ENCODE measurements at places on chromosomes 16 and 17.

DNA sequence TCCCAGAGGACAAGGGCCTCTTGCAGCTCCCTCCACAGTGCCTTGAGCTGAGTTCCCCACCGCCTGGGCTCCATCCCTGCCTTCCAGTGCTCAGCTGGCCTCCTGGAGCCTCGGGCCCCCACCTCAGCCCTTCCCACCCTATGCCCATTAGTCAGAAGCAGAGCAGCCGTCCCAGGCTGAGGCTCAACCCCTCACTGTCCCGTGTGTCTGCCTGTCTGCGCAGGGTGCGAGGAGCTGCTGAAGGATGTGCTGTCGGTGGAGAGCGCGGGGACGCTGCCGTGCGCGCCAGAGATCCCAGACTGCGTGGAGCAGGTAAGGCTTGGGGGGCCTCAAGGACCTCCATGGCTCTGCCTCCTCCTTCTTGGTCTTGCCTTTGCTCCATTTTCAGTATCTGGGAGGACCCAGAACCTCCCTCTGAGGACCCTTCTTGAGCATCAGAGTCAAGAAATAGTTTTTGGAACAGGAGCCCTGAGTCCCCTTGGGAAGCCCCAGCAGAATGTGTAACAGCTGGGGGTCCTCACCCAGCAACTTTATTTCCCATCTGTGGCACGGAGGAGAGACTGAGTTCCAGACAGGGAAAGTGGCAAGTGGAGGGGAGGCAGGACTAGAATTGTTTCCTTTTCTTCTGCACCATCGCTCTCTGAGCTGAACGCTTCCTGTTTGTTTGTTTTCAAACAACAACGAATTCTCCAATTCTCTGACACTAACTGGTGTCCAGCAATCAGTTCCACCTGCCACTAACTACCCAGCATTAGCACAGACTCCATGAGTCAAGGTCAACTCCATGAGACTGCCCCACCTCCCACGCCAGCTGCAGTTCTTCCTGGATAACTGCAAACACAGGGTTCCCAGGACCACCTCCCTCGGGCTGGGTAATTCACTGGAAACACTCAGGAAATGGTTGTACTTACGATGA lies 42.6 kb downstream of the RAB11FIP4 start:
- DNase-seq: no peak

DNA sequence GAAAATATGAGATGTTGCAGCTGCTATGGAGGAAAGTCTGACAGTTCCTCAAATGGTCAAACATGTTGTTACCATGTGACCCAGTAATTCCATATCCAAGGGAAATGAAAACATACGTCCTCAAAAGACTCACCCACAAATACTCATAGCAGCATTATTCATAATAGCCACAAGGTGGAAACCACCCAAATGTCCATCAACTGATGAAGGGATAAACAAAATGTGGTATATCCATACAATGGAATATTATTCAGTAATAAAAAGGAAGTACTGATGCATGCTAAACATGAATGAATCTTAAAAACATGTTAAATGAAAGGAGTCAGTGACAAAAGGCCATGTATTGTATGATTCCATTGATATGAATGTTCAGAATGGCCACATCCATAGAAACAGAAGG lies 140.2 kb downstream of the PITPNC1 start:
- no peak for DNase-seq

- DNase-seq: no peak
Measured at GRCh38 chr17:72654706-72655105, 437.8 kb downstream of the SLC39A11 start.

- no peak for DNase-seq
Measured at GRCh38 chr17:82922646-82923045, 82.8 kb upstream of the ZNF750 start.

- DNase-seq: no peak
Measured at GRCh38 chr17:57436565-57436964, 180.2 kb downstream of the MSI2 start.

GRCh38 chr17:42692489-42692888 lies 10.2 kb downstream of the CNTNAP1 start:
- no peak for DNase-seq

DNA sequence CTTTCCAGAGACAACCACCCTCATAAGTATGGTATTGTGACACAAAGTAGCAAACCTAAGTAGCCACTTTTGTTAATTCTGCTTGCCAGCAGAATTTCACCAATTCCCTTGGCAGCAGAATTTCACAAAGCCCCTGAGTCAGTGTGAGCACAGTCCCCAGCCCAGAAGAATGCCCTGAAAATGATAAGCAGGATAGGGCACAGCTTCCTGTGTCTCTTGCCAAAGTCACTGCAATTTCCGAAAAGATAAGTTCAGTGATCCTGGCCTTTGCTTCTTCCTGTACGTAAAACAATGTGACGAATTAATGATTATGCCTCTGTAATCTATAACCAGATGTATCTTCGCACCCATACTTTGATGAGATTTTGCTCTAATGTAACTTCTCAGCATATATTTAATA lies 16.0 kb upstream of the WIPF2 start:
- no peak for DNase-seq

GRCh38 chr16:57592591-57593003 lies 35.8 kb upstream of the ADGRG1 start:
- DNase-seq: no peak

GRCh38 chr17:16512011-16512410 lies 20.0 kb upstream of the LRRC75A start:
- DNase-seq: peak; percentile 19

- DNase-seq: no peak
Measured at GRCh38 chr17:37691807-37692206, 48.6 kb upstream of the DDX52 start.

- DNase-seq: no peak
Measured at GRCh38 chr16:55149622-55150021, 174.4 kb upstream of the IRX6 start.

- DNase-seq: peak; percentile 45
Measured at GRCh38 chr17:61323909-61324868, 75.5 kb upstream of the TBX2 start.

DNA sequence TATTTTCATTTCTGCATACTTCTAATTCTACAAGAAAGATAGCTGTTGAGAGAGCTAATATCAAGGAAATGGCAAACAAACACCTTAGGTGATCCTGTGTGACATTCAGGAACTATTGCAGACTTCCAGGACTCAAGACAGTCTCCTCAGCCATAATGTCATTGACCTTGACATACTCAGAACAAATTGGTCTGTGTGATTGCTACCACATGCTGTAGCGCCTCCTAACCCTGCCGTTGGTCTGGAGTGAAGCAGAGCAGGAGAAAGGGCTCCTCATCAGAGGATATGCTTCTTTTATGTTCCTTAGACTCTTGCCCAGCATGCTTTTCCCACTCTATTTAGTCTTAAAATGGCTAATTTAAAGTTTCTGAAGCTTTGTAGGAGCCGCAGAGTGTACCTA lies 194.2 kb upstream of the TBX2 start:
- no peak for DNase-seq

GRCh38 chr16:60459463-60459862 lies 1576.8 kb downstream of the CDH8 start:
- no peak for DNase-seq

GRCh38 chr17:17347234-17347955 lies 44.2 kb downstream of the NT5M start:
- no peak for DNase-seq

GRCh38 chr17:82120148-82120547 lies 22.1 kb upstream of the FASN start:
- peak; percentile 76 for DNase-seq

- DNase-seq: no peak
Measured at GRCh38 chr16:68451676-68452075, 3.4 kb upstream of the SMPD3 start.

DNA sequence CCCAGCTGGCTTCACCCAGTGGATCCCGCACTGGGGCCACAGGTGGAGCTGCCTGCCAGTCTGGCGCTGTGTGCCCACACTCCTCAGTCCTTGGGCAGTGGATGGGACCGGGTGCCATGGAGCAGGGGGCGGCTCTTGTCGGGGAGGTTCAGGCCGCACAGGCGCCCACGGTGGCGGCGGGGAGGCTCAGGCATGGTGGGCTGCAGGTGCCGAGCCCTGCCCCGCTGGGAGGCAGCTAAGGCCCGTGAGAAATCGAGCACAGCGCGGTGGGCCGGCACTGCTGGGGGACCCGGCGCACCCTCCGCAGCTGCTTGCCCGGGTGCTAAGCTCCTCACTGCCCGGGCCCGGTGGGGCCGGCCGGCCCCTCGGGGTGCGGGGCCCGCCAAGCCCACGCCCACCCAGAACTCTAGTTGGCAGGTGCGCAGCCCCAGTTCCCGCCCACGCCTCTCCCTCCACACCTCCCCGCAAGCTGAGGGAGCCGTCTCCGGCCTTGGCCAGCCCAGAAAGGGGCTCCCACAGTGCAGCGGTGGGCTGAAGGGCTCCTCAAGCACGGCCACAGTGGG lies 26.6 kb downstream of the CCDC42 start:
- DNase-seq: no peak

DNA sequence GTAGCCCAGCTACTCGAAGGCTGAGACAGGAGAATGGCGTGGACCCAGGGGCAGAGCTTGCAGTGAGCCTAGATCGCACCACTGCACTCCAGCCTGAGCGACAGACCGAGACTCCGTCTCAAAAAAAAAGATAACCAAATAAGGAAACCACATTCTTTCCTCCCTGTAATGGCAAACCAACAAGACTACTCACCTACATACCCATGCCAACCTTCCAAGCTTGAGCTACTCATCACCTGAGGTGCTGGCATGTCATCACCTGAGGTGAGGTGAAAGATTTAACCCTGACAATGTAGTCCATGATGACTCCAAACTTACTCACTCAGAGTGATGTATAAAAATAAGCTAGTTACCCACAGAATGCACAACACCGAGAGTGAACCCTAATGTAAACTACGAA lies 85.2 kb downstream of the SMG6 start:
- no peak for DNase-seq

- no peak for DNase-seq
Measured at GRCh38 chr16:89422905-89423630, 67.3 kb downstream of the ANKRD11 start.

DNA sequence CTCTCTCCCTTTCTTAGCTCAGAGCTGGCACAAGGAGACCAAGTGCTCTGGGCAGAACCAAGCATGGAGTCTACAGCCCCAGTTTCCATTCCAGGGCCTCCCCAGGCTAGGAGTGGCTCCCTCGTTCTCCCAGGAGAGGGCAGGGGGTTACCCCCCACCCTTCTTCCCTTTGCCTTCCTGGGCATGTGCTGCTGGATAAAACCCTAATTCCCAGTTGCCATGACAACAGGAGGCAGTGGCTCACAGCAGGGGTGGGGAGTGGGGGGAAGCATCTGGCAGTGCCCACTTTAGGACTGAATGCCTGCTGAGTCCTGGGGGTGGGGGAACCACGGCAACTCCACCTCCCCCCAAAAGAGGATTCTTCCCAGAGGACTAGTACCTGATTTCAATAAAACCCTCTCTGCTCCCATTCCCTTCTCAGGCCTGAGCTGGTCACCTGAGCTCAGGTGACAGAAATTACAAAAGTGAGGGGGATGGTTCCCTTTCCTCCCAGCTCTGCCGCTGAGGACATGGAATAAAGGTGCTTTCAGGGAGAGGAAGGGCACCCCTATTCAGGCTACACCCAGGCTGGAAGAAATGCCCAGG lies 1.8 kb downstream of the MPP2 start:
- DNase-seq: no peak

DNA sequence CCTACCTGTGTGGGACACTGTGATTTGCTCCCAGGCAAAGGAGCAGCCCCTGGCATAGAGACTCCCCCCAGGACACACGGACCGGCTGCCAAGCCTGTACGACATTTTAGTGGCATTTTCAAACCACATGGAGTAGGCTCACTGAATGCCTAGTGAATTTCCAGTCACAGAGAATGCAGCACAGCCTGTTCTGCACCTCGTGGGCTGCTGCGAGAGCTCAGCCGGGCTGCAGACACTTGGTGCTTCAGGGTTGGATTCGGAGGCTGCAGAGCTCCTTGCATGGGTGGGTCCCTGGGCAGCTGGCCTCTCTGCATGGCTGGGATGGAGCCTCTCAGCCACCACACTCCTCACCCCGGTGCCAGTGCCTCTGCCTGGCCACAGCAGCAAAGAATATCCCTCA lies 51.2 kb upstream of the HNF1B start:
- DNase-seq: peak; percentile 28

GRCh38 chr17:51015145-51015558 lies 105.5 kb downstream of the SPAG9 start:
- DNase-seq: peak; percentile 61

GRCh38 chr16:47881574-47881973 lies 274.2 kb downstream of the ABCC12 start:
- no peak for DNase-seq

- DNase-seq: no peak
Measured at GRCh38 chr16:85990861-85991301, 91.9 kb downstream of the IRF8 start.

- no peak for DNase-seq
Measured at GRCh38 chr16:57502048-57502775, 15.9 kb upstream of the DOK4 start.

- DNase-seq: peak; percentile 93
Measured at GRCh38 chr16:85514598-85515318, 98.4 kb upstream of the GSE1 start.

- no peak for DNase-seq
Measured at GRCh38 chr17:725084-725483, 7.3 kb upstream of the TLCD3A start.

DNA sequence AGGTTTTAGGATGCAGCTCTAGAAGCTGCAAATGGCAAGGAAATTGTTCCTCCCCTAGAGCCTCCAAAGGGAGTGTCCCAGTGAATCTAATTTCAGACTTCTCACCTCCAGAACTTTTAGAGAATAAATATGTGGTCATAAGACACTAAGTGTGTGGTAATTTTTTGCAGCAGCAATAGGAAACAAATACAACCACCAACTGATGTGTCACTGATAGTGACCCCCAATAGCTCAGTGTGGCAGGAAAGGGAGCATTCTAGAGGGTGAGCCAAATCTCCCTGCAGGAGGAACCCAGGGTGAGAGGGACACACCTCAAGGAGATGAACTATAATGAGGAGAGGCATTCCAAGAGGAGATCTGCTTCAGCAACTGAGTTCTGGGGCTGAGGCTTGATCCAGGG lies 4.1 kb downstream of the CCL4L2 start:
- no peak for DNase-seq

- DNase-seq: no peak
Measured at GRCh38 chr16:30523768-30524574, 2.4 kb downstream of the ZNF768 start.

- DNase-seq: peak; percentile 48
Measured at GRCh38 chr17:38730526-38731379, 612 bp downstream of the CISD3 start.

- no peak for DNase-seq
Measured at GRCh38 chr16:58832386-58832895, 98.3 kb upstream of the GOT2 start.

DNA sequence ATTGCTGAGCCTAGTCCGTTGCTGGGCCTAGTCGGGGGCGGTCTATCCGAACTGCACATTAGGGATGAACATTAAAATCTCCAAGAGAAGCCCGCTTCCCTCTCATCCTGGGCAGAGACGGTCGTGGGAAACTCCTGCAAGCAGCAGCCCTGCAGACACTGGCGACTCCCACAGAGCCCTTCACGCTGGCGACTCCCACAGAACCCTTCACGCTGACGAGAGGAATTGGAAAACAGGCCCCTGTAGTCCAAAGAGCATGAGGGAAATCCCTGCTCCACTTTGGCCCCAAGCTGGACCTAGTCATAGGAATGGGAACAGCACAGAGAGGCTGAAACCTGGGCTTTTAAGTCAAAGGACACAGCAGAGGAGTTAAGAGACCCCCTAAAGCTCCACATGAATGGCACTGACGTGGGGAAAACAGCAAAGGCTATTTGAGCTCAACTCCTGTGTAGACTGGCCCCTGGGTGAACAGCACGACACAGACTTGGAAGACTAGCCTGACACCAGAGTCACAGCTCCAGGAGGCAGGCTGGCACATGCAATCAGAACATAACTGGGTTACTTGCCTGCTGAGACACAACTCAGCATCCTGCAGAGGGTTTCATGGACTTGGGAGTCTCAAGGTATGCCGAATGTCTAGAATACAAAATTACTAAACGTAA lies 42.2 kb downstream of the WDR45B start:
- no peak for DNase-seq
